ENCODE measurements at places on chromosomes 1 and 21.

DNA sequence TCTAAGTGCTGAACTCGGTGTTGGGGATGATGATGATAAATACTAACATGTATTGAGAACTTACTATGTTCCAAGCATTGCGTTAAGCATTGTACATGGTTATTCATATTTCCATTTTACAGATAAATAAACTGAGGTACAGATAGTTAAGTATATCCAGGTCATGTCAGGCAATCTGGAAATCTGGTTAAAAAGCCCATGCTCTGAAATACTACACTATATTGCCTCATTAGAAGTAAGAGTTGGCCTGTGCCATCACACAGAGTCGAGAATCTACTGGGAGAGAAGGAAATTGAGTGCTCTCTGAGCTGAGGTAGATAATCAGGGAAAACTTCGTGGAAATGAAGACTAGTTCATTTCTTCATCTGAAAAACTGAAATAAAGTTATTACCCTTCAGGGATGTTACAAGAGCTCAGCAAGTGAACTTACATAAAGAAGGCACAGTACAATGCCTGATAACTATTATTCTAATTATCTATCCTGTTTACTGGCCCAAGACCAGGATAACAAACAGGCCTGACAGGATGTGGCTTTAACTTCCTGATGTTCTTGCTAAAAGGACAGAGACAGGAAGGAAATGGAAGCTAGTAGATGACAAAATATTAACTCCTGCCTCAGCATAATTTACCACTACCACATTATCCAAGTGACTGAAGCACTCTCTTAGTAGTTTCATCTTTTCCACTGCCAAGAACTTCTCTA, 85.6 kb downstream of the EPS15 start:
- no peak for DNase-seq

DNA sequence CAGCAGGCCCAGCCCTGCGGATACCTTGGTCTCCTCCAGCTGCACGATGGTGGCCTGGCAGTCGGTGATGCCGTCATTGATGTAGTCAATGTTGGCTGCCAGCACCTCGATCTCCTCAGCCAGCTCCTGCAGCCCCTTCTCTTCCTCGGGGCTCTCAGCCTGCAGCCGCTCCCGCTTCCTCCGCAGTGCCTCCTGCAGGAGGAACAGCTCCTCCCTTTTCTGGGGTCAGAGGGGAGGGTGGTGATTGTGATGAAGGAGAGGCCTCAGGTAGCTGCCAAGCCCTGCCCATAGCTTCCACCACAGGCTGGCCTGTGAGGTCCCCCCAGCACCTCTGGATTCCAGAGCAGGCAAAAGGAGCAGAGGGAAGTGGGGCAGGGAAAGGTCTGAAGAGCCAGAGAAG, 33.4 kb downstream of the KIF21B start:
- DNase-seq: no peak

DNA sequence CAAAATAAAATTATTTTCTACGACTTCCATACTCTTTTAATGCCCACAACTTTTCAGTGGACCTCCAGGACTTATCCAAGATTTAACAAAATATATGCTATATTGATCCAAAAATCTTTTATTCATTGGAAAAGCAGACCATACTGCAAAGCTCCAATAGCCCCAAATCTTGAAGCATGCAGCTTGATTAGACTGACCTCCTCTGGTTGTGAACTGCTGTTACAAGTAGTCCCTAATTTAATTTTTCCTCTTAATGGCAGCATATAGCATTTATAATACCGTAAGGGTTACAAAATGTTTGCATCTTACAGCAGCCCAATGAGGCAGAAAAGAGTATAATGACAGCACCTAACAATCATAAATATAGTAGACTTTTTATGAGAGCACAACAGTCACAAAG, 49.8 kb downstream of the TPR start:
- DNase-seq: no peak

GRCh38 chr1:7769673-7770412, 1.3 kb upstream of the VAMP3 start:
- no peak for DNase-seq

- no peak for DNase-seq
Measured at GRCh38 chr1:247338723-247339275, 7.1 kb upstream of the ZNF496 start.

DNA sequence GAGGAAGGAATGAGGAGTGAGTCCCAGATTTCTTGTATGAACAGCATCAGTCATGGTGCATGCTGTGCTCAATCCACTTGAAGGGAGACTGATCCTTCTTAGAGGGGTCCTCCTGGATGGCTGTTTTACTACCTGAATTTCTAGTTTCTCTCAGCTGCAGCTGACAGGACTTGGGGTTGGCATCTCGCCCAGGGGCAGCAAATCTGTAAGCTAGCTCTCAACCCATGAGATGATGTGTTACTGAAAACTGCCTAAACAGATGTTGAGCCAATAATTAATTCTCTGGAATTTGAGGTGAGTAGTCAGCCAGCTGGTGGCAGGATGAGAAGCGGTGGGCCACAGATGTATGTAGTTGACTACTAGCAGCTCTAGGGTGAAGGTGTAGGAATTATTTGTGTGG, 19.6 kb downstream of the BACH1 start:
- no peak for DNase-seq
